ENCODE measurements at places on chromosomes 13 and 19.

- no peak for DNase-seq
Measured at GRCh38 chr13:30837227-30838159, 68.6 kb upstream of the MEDAG start.

GRCh38 chr19:56191115-56191514, 6.5 kb downstream of the ZSCAN5B start:
- DNase-seq, result no peak

- DNase-seq, result no peak
Measured at GRCh38 chr13:62879071-62879470, 1463.4 kb upstream of the PCDH20 start.

DNA sequence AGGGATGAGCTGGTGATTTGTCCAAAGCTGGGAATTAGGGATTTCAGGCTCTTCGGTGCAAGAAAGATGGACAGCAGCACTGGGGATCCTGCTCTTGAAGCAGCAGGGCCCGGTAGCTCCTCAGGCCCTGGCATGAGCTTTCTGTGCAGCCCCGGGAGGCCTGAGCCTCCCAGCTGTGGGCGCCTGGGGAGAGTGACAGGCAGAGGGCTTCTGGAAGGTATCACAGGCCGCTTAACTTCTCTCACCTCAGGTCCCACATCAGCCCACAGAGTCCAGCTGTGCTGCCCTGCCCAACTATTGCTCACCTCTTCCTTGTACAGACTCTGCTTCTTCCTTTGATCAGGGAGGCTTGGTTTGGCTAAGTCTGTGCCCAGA, 14.6 kb upstream of the ZNF536 start:
- DNase-seq, result no peak

DNA sequence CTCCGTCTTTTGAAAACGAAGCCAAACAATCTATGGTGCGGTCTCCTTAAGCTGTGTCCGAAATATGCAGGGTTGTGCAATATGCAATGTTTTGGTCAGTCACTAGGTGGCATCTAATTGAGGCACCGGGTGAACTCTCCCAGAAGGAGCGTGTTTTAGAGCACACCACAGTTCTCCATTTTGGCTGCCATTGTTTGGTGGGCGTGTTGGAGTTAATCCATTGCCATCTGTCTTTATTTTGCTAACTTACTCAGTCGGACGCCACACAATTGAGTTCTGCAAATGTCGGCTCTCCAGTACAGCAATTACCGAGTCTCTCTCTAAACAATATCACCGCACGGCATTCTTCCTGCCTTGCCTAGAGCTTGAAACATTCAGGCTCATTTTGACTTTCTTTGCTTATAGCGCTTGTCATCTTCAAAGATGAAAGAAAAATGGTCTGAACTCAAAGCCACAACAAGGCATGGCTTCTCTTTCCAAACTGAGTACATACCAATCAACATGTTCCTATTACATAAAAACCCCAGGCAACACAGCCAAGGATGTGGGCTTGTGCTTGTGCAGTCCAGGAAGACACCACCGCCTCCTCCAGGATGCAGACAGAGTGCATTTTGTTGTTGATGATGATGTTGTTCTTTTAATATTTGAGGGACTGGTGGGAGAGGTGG, 182.0 kb upstream of the SERP2 start:
- DNase-seq, result no peak

DNA sequence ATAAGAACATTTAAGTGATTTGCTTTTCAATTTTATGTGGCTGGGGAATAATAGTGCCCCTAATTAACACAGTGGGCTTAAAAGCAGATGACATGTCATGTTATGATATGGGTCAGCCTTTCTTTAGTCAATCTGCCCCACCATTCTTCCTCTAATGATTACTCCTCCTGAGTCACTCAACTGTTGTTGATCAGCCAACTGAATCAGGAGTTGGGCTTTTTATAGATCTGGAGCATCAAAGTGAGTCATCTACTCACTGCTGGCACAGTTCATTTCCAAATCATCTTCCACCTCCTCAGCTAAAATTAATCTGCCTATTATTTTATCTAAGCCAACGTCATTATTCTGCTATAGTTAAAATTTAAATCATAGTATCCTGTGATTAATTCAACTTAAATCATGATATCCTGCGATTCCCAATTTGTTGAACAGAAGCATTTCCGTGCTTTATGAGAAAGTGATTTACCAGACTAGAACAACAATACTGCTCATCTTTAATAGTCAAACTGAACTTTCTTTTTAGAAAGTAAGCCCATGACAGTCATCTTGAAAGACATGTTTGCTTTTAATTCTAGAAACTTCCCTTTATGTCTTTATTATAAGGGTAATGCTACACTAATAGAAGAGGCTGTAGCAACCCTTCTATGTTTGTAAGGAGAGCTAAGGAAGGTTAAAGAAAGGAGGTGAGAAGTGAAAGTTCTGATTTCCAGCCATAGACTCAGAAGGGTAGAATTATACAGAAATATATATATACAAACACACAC, 551.4 kb downstream of the TBC1D4 start:
- no peak for DNase-seq

DNA sequence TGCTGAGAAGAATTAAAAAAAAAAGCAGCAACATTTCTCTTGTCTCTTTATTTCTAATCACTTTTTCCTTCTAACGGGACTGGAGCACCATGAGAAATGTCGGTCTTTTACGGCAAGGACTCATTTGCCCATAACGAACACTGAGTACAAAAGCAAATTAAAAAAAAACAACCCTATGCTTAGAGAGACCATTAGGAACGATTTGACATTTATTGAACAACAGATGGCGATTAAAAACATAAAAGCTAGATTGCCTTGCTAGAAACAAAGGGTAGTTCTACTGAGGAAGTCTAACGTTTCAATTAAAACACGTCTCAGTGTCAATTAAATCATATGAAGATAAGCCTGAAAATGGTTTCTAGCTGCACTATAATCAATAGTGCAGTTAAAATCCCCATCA, 51.1 kb downstream of the OLFM4 start:
- DNase-seq, result no peak

- no peak for DNase-seq
Measured at GRCh38 chr13:105936816-105937215, 598.6 kb downstream of the EFNB2 start.

DNA sequence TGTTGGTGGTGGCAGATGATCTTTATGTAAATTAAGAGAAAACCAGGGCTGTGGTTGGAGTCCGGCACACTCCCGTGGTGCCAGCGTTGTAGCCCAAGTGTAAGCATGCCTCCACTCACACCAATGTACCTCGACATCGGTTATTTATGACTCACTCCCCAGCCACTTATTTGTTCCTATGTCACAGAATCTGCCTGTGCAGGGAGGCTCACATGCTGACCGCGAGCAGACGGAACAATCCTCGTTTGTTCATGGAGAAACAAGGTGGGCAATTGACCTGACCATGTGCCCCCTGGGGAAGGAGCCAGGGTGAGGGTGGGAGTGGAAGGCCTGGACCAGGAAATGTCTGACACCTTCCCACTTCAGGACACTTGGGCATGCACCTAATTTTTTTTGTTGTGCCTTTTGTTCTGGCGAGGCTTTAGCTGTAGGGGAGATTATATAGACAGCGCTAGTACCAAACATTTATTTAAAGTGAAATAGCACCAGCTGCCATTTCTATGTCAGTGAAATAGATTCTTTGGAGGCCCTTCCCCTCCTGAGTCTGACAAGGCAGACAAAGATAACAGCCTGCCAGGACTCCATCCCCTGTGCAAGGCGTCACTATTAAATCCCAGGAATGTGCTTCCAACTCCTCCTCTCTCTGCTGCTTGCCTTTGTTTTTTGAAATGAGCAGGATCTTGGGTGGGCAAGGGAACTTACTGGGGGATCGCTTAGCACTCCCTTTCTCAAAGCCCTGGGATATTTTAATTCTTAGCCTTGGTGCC, 394.2 kb downstream of the FGF9 start:
- no peak for DNase-seq

DNA sequence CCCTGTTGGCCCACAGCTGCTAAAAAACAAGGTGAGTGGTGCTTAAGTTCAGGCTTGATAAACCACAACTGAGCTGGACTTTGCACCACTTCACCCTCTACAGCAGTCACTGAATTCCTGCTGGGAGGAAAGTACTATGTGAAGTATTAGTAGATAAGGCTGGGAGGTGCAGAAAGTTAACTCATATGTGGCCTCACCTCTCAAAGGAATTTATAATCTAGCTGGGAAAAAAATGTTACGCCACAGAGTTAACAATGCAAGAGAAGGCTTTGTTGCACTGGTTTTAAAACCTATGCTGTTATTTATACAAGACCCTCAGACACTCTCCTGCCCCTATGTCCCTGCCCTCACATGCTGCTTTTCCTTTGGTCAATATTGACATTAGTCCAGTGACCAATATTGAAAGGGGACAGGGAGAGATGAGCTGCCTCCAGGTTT, 60.9 kb downstream of the LIG4 start:
- no peak for DNase-seq

- no peak for DNase-seq
Measured at GRCh38 chr19:43799502-43800142, 2.6 kb downstream of the LYPD5 start.

DNA sequence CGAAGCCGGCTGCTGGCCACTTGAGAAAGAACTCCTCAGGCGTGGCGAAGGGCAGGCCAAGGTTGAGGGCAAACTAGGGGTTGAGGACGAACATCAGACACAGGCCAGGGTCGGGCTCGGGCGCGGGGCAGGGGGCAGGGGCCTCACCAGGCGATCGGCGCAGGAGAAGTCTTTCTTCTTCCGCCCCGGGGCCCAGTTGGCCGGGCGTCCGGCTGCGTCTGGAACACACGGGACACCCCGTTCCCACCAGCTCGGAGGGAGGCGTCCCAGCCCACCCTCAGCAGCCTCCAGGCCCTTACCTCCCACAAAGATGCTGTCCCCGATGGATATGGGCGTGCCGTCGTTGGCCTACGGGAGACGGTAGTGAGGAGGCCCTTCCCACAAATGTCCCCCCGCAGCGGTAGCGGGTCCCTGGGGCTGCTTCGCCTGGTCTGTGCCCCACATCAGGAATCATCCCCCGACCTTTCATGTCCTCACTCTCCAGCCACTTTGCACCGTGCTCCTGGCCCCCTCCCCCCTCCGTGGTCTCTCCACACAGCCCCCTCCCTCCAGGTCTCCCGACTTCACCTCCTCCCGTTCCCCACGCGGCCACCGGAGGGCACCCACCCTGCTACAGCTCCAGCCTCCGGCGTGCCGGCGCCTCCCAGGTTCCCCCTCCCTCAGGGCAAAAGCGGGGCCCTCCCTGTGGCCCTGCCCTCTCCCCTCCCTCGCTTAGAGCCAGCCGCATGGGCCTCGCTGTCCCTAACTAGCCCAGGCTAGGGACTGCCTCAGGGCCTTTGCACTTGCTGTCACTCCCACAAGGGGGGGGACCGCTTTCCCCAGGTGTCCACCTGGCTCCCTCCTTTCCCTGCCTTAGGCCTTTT, 4.8 kb downstream of the PNKP start:
- no peak for DNase-seq

DNA sequence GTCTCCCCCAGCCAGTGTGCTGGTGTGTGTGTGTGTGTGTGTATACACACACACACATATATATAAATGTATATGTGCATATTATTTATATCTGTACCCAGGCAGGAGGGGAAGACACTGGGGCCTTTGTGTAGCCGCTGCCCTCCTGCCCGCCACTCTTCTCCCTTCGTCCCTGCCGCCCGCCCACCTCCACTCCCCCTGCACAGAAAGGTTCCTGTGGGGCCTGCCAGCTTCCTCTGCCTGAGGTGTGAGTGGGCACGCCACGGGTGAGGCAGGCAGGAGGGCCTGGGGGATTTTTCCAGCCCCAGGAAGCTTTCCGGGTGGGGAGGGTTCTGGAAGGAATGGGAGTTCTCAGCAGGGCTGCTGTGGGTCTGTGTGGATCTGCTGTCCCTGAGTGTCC, 6.9 kb downstream of the IRF2BP1 start:
- DNase-seq, result no peak

DNA sequence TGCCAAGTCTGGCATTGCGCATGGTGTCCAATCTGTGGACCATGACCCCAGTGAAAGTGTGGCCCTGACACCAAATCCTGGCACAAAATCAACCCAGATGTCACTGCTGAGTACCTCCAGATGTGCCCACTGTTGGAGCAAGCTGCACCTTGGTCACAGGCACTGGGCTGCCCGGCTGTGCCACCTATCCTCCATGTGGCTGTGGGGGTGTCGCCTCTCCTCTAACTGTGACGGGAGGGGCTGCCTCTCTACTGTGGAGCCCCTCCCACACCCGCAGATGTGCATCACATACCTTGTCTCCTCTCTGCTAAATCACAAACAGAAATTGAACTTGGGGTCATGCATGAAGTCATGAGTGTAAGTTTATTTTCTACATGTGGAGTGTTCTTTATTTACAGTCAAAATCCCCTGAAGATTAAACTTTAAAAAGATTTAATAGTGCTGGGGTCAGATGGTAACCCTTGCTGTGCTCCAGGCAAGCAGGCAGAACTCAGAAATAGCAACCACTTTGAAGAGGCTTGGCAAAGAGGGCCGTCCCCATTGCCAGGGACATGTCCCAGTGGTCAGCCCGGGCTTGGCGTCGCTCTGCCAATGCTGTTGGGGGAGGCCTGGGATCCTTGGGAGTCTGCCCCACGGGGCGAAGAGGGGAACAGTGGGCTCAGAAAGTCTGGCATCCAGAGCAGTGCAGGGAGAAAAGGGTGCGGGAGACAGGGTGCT, 46.4 kb upstream of the ZNF536 start:
- no peak for DNase-seq

- DNase-seq, result no peak
Measured at GRCh38 chr13:111399334-111399733, 78.9 kb downstream of the TEX29 start.

DNA sequence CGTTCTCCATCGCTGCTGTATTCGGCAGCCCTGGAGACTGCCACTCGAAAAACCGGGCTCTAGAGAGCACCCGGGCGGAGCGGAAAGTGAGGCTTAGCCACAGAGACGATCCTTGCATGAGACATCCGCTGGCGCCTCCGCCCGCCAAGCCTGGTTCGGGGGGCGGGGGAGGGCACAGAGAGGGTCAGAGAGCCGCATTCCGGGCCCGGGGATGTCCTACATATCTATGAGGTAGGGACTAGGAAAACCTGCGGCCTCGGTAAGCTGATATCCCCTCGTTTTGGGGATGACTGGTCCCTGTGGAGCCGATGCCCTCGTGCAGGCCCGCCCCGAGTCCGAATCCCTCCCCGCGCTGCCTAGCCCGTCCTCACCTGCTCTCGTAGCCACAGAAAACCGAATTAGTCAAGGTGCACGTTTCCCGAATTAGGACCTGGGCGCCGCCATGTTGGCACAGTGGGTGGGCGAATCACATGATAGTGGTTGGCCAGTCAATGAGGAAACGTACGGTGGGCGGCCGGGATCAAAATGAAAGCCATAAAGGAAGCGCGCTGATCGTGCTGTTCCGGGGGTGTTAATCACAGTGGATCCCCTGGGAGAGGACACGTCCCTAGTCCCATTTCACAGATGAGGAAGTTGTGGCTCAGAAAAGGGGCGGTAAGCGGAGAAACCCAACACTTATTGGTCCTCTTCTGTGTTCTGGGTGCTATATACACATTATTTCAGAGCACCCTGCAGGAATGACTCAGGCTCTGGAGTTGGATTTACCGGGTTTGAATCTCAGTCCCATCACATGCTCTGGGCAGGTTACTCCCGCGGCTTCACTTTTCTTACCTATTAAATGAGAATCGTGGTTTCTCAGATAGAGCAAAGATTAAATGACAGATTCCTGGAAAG, at the start of gene TRMT1:
Gene TRMT1, minus strand, starts transcription at position 459 of the 894 bp plus-strand sequence. Its CDS starts 341 bp downstream, at position 118.
- peak; percentile 79 for DNase-seq

Measured in stimulated activated CD8-positive, alpha-beta memory T cell treated with anti-CD3 and anti-CD28 coated beads, Interleukin-4, amount 100 ng/mL, for 1 hour (primary cell).